ENCODE measurements at places on chromosomes 2 and 18. TPM values are rescaled to one million over a fixed set of nuclear protein-coding genes. Genes with fewer than 3 reads are reported as not detected.

DNA sequence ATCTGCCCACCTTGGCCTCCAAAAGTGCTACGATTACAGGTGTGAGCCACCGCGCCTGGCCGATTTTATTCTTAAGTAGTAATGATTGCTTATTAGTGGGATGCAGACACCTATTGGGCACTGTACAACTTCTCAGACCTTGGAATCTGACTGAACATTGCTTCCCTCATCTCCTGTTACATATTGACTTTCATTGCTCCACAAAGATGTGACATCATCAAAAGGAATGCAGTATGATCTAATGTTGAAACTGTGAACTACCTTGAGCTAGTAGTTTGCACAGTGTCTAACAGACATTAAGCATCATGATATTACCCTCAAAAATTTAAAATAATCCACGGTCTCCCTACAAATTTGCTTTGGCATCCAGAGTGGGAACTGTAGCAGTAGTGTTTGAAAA is 109.8 kb upstream of the SIX2 start:
- no peaks in the 10 kb centered on the region for H3K27me3 ChIP-seq
- H3K4me1 ChIP-seq = no peaks in the 10 kb centered on the region
- H3K27ac ChIP-seq = no peak overlapping the region

DNA sequence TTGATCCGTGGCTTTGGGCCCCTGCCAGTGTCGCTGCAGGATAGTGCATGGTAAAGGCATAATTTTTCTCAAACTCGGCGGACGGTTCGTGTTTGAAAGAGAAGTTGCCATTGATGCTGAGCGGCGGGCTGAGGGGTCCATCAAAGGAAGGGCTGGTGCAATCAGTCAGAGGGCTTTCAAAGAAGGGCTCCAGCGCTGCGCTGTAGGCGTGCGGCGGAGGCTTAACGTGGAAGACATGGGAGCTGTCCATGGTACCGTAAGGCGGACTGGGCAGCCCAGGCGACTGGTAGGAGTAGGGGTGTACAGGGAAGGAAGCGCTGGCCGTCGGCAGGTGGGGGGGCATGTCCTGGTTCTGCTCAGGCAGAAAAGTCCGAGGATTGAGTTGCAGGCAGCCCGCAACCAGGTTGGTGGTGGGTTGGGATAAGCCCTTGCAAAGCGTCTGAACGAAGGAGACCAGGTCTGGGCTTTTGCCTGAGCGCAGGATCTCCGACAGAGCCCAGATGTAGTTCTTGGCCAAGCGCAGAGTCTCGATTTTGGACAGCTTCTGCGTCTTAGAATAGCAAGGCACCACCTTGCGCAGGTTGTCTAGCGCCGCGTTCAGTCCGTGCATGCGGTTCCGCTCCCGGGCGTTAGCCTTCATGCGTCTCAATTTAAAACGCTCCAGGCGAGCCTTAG is 2.3 kb downstream of the NEUROD1 start:
- no peaks in the 10 kb centered on the region for H3K4me1 ChIP-seq
- H3K4me3 ChIP-seq = no peak overlapping the region
- H3K27ac ChIP-seq = no peak overlapping the region
- no peaks in the 10 kb centered on the region for H3K36me3 ChIP-seq
- DNase-seq = peak; percentile 55

- no peak overlapping the region for H3K4me3 ChIP-seq
- no peak overlapping the region for H3K27ac ChIP-seq
- H3K4me1 ChIP-seq = peaks cover 1% of the 10 kb centered on the region
Observed at GRCh38 chr2:128324008-128324896, 5.6 kb upstream of the HS6ST1 start.

GRCh38 chr2:119431155-119431975 is at the start of gene TMEM37:
Gene TMEM37, plus strand, starts transcription at chr2:119431854. Its CDS starts 50 bp downstream, at chr2:119431904.
- peaks cover 5% of the 10 kb centered on the region for H3K27me3 ChIP-seq
- H3K27ac ChIP-seq = no peak within 1 kb of the TSS
- H3K4me3 ChIP-seq = peak within 1 kb of the TSS; percentile 74
- H3K36me3 ChIP-seq = no peaks in the 10 kb centered on the region

IFT172 gene
- total RNA-seq = 34.1 TPM

Data from endothelial cell of umbilical vein (primary cell).